ENCODE measurements at places on chromosomes 3 and 15. TPM values are rescaled to one million over a fixed set of nuclear protein-coding genes. Genes with fewer than 3 reads are reported as not detected.

DNA sequence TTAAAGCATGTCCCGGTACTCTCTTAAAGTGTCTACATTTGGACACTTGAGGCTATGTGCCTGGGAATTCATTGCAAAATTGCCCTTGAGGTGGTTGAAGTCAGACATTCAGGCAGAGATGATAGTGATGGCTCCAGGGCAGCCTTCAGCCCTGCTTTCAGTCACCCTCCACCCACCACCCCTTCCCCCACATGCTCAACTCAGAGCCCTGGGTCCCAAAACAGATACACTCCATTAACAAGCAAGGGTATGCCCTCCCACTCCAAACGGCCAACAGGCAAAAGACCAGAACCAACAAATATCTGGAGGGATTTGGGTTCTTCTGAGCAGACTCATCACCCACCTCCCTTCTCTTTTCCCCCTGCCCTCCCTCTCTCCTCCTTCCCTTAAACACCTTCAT lies 29.9 kb upstream of the VIPR1 start:
- no peak for DNase-seq
- H3K4me1 ChIP-seq = peaks cover 53% of the 10 kb centered on the region
- peak overlapping the region; percentile 10 for H3K4me3 ChIP-seq
- peak overlapping the region; percentile 50 for H3K27ac ChIP-seq
- H3K27me3 ChIP-seq = no peaks in the 10 kb centered on the region

DNA sequence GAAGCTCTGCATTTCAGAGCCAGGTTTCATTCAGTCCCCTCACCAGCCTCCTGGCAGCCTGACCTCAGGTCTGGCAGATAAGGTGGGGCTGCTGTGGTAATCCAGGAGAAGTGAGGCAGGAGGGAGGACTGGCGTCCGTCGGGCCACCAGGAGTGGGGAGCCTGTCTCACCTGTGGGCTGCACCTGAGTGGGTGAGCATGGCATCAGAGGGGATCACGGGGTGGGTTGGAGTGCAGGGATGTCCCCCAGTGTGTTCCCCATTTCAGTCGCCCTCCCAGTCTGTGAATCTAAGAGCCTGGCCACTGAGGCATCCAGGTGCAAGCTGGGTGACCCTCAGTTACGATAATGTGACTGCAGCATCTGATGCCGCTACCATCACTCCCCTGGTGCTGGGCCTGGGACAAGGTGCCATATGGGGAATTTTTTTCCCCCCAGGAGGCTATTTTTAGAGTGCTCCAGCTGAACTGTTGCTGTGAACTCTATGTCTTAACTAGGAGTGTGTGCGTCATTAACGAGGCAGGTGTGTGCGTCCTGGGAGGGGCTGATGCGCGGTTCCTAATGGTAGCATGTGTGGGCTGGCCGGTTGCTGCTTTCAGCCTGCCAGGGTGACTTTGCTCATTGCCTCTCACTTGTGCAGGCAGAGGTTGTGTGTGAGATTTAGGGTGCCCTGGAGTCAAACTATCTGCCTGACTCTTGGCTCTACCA lies 165.2 kb downstream of the SLCO3A1 start:
- DNase-seq = no peak
- H3K4me3 ChIP-seq = no peak overlapping the region
- H3K36me3 ChIP-seq = no peaks in the 10 kb centered on the region
- no peak overlapping the region for H3K27ac ChIP-seq
- no peaks in the 10 kb centered on the region for H3K4me1 ChIP-seq
- H3K27me3 ChIP-seq = no peaks in the 10 kb centered on the region

GRCh38 chr3:119206611-119207511 lies 33.5 kb downstream of the UPK1B start:
- no peak for DNase-seq
- H3K4me1 ChIP-seq = no peaks in the 10 kb centered on the region
- H3K27ac ChIP-seq = no peak overlapping the region
- H3K27me3 ChIP-seq = no peaks in the 10 kb centered on the region
- no peak overlapping the region for H3K4me3 ChIP-seq
- H3K36me3 ChIP-seq = no peaks in the 10 kb centered on the region

SERPINI2 gene
- not detected for total RNA-seq

GRCh38 chr15:61659566-61660190 lies 400.6 kb downstream of the VPS13C start:
- H3K36me3 ChIP-seq = no peaks in the 10 kb centered on the region
- no peak for DNase-seq
- H3K27ac ChIP-seq = no peak overlapping the region
- H3K27me3 ChIP-seq = peaks cover 18% of the 10 kb centered on the region
- H3K4me1 ChIP-seq = no peaks in the 10 kb centered on the region
- H3K4me3 ChIP-seq = no peak overlapping the region

DNA sequence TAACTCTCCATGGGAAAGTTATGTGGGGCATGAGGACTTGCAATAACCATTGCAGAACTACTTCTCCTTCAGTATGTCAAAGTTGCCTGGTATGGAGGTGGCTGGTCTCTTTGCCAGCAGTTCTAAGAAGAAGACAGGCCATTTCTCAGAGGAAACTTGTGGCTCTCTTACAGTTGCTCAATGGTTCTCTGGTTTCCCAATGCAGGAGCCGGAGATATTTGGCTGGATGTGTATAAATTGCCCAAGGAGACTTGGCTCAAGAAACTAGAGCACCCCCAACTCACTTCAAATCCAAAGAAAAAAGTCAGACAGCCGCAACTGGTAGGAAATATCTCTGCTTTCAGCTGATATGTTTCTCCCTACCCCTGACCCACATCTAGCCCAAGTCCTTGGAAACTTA lies 24.2 kb downstream of the WDR93 start:
- H3K4me1 ChIP-seq = no peaks in the 10 kb centered on the region
- no peak overlapping the region for H3K4me3 ChIP-seq
- H3K27ac ChIP-seq = no peak overlapping the region
- DNase-seq = no peak

DNA sequence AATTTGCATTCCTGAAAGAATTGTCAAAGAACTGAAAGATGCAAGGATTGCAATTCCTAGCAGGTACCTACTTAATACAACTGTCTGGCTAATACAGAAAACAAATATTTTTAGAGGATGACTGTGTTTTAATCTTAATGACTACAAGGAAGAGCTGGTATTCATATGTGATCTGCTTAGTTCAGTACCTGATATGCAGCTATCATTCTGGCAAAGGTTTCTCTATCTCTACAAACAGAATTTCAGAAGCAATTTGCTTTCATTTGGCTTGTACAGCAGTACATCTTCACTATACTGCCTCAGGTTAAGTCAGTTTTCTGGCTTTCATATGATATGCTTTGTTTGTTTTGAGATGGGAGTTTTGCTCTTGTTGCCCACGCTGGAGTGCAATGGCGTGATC lies 51.3 kb downstream of the TBL1XR1 start:
- no peaks in the 10 kb centered on the region for H3K27me3 ChIP-seq
- no peak overlapping the region for H3K4me3 ChIP-seq
- H3K27ac ChIP-seq = peak overlapping the region; percentile 38
- no peak for DNase-seq
- peaks cover 34% of the 10 kb centered on the region for H3K4me1 ChIP-seq
- H3K36me3 ChIP-seq = peaks cover 36% of the 10 kb centered on the region

DNA sequence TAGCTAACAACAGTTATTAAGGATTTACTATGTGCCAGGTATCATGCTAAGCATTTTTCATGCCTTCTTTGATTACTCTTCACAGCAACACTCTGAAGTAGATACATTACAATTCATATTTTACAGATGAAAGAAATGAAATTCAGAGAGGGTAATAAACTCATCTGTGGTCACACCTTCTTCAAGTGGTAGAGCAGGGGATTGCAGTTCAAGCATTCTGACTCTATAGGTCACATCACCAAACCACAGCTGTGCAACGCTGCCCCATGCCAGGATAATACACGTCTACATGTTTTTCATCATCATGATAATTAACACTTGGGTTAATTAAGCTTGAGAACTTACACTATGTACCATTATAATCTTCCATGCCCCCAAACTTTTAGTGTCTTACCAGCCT lies 98.5 kb downstream of the LRRC3B start:
- H3K4me3 ChIP-seq = no peak overlapping the region
- H3K27me3 ChIP-seq = no peaks in the 10 kb centered on the region
- no peaks in the 10 kb centered on the region for H3K4me1 ChIP-seq
- no peak overlapping the region for H3K27ac ChIP-seq
- no peak for DNase-seq

- DNase-seq = no peak
- no peaks in the 10 kb centered on the region for H3K36me3 ChIP-seq
- no peaks in the 10 kb centered on the region for H3K4me1 ChIP-seq
- no peak overlapping the region for H3K4me3 ChIP-seq
- no peak overlapping the region for H3K27ac ChIP-seq
- no peaks in the 10 kb centered on the region for H3K27me3 ChIP-seq
Observed at GRCh38 chr3:59605944-59606534, 556.2 kb upstream of the CFAP20DC start.

TEX9 gene
- 11.8 TPM for total RNA-seq

- DNase-seq = no peak
- no peak overlapping the region for H3K4me3 ChIP-seq
- no peak overlapping the region for H3K27ac ChIP-seq
- H3K4me1 ChIP-seq = no peaks in the 10 kb centered on the region
- no peaks in the 10 kb centered on the region for H3K27me3 ChIP-seq
Observed at GRCh38 chr15:56837273-56837672, 81.2 kb upstream of the TCF12 start.

DNA sequence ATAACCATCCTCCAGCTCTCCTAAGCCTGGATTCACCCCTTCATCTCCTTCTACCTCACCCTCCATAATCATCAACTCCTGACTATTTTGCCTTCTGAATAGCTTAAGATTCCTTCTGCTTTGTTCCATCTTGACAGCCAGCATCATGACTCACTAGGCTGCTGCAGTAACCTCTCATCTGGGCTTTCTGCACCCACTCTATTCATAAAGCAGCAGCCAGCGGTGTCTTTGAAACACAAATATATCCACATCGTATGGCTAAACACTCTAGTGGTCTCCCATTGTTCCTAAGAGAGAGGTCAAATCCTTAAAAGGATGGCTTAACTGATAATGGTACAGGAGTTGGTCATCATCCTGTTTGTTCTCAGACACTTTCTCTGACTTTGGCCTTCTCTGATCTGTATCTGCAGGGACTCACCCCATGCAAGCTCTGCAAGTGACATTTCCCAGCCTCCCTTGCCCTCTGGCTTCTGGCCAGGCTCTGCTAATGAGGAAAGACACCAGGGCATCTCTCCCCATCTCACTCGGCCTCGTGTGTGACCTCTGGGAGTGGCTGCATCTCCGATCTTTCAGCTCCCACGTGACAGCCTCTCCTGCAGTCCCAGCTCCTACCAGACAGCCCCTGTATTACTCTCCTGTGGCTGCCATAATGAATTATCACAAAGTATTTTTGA lies 6.2 kb downstream of the GRK7 start:
- H3K27ac ChIP-seq = no peak overlapping the region
- H3K4me3 ChIP-seq = no peak overlapping the region
- no peaks in the 10 kb centered on the region for H3K36me3 ChIP-seq
- no peak for DNase-seq
- H3K27me3 ChIP-seq = no peaks in the 10 kb centered on the region
- H3K4me1 ChIP-seq = no peaks in the 10 kb centered on the region

- no peak for DNase-seq
- H3K4me3 ChIP-seq = no peak overlapping the region
- peaks cover 69% of the 10 kb centered on the region for H3K27me3 ChIP-seq
- no peaks in the 10 kb centered on the region for H3K36me3 ChIP-seq
- H3K27ac ChIP-seq = no peak overlapping the region
Observed at GRCh38 chr15:93111451-93111850, 22.4 kb upstream of the RGMA start.

GRCh38 chr3:142274908-142275307 lies 49.5 kb upstream of the GK5 start:
- peaks cover 30% of the 10 kb centered on the region for H3K4me1 ChIP-seq
- H3K4me3 ChIP-seq = no peak overlapping the region
- no peak overlapping the region for H3K27ac ChIP-seq
- no peak for DNase-seq

- no peaks in the 10 kb centered on the region for H3K36me3 ChIP-seq
- no peak overlapping the region for H3K4me3 ChIP-seq
- H3K27ac ChIP-seq = peak overlapping the region; percentile 64
- DNase-seq = peak; percentile 4
- no peaks in the 10 kb centered on the region for H3K27me3 ChIP-seq
- 0 out of 2 replicates have a peak, but pooled peaks cover 6% of the 10 kb centered on the region for H3K4me1 ChIP-seq
Observed at GRCh38 chr15:88982304-88982945, 69.2 kb upstream of the MFGE8 start.

DNA sequence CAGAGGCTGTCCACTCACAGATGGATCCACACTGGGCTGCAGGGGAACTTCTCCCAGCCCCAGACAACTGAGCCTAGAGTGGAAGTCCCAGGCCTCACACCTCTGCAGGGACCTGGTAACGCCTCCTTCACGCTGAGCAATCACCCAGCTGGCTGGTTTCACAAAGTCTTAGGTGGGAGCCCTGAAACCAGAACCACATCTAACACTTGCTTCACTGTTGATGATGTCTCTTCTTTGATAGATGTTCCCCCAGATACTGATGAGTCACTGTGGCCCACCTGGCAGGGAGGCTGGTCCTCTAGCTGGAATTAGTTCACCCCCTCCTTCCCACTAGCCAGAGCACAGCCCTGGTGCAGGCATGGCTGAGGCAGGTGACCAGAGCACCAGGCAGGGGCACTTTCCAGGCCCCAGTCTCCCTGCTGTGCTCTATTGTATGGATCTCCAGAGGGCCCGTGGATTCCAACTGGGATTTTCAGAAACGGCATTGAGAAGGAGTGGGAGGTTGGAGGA lies 33.5 kb downstream of the MYL3 start:
- no peak overlapping the region for H3K27ac ChIP-seq
- no peak for DNase-seq
- no peaks in the 10 kb centered on the region for H3K27me3 ChIP-seq
- no peaks in the 10 kb centered on the region for H3K4me1 ChIP-seq
- H3K4me3 ChIP-seq = no peak overlapping the region

DNA sequence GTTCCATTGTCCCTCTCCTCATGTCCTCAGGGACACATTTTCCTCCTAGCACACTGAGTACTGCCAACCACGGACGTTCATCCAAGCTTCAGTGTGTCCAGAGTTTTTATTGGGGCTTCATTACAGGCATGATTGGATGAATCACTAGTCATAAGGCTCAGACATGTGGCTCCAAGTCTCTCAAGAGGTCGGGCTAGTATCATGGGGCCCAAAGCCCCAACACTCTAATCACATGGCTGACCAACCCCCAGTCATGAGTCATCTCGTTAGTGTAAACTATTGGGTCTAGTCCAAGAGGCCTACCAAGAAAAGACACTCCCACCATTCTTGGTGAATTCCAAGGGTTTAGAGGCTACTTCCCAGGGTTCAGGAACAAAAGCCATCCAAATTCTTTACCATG lies 4.4 kb downstream of the TERC start:
- peaks cover 4% of the 10 kb centered on the region for H3K4me1 ChIP-seq
- no peaks in the 10 kb centered on the region for H3K36me3 ChIP-seq
- no peak for DNase-seq

- DNase-seq = no peak
- no peaks in the 10 kb centered on the region for H3K4me1 ChIP-seq
- H3K4me3 ChIP-seq = no peak overlapping the region
- no peaks in the 10 kb centered on the region for H3K27me3 ChIP-seq
Observed at GRCh38 chr3:61829722-61830350, 268.5 kb downstream of the PTPRG start.

All from PC-9 (cell line).